D721Med (cell line): ENCODE measurements at places on chromosomes 4 and X.

DNA sequence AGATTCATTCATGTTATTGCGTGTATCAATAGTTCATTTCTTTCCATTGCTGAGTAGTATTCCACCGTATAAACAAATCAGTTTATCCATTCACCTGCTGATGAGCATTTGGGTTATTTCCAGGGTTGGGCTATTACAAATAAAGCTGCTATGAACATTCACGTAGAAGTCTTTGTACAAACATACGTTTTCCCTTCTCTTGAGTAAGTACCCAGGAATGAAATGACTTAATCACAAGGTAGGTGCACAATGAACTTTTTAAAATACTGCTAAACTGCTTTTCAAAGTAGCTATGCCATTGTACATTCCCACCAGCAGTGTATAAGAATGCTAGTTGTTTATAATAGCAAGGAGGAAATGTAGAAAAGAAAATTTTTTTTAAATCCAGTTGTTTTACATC, 35.9 kb downstream of the SYTL4 start:
- no peak for DNase-seq

DNA sequence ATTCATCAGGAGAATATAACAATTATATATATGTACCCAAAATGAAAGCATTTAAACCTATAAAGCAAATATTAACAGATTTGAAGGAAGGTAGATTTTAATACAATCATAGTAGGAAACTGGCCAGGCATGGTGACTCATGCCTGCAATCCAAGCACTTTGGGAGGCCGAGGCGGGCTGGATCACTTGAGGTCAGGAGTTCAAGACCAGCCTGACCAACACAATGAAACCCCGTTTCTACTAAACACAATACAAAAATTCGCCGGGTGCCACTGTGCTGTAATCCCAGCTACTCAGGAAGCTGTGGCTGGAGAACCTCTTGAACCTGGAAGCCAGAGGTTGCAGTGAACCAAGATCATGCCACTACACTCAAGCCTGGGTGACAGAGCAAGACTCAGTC, 118.3 kb downstream of the KCNIP4 start:
- DNase-seq: no peak

- DNase-seq: no peak
Observed at GRCh38 chr4:6502147-6502546, 29.7 kb upstream of the PPP2R2C start.

GRCh38 chr4:180560896-180561295, 1682.3 kb upstream of the TENM3 start:
- no peak for DNase-seq

DNA sequence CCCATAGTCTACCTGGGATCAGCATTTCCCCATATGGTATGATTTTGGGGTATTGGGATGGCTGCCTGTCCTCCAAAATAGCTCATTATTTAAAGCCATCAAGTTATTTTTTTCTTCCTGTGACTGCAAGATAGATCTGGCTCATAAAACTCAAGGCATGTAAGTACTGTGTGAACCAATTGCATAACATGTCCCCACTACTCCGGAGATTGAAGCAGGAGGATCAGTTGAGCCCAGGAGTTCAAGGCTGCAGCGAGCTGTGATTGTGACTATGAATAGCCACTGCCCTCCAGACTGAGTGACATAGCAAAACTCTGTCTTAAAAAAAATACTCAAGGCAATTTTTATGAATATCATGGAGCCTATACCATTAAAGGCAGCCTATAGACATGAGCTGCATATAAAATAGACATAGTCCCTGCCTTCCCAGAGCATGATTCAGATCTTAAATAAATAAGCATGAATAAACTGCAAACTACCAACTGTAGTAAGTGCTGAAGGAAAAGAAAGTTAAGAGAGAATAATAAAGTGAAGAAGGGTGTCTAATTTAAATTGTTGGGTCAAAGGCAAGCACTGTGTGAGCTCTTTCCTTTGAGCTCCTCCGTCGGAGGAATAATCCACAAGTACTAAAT, 16.9 kb upstream of the MMAA start:
- no peak for DNase-seq

GRCh38 chr4:142614621-142615323, 231.3 kb downstream of the INPP4B start:
- DNase-seq: no peak

- DNase-seq: no peak
Observed at GRCh38 chr4:38279650-38280322, 319.6 kb downstream of the PTTG2 start.

GRCh38 chr4:126894963-126895362, 737.8 kb upstream of the INTU start:
- no peak for DNase-seq

DNA sequence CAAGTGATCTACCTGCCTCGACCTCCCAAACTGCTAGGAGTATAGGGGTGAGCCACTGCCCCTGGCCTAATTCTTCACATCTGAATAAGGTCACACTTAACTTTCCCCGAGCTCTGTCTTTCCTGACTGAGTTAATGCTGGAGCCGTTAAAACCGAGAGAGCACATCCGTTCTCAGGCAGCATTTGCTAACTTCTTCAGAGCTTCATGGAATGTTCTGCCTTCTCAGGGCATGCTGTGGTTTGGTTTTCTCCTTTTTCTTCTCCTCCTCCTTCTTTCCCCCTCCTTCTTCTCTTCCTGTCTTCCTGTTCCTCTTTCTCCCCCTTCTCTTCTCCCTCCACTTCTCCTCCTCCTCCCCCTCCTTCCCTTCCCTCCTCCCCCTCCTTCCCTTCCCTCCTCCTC, 119.9 kb downstream of the ASMT start:
- no peak for DNase-seq
